GM12865 (cell line): ENCODE measurements at places on chromosomes 3 and 15.

DNA sequence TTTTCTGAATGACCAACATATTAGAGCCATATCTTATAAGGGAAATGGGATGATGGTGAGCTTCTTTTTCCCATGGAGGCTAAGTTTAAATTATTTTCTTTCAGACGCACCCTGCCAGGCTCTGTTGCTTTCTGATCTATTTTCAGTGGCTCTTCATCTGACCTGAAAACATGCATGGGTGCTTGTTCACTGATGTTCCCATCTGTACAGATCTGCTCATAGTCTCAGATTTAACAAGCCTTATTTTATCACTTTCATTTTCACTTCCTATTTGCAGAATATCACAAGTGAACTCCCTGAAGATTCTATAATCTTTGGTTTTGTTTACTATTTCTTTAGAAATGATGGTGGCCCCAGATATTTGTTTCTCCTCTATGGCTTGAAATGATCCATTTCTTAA is 31.1 kb upstream of the SUCLG2 start:
- DNase-seq, result peak; percentile 83

GRCh38 chr3:33439546-33440327 is 468 bp downstream of the UBP1 start:
- peak; percentile 63 for DNase-seq

- no peak for DNase-seq
These were observed 15.7 kb downstream of the CIDEC start for GRCh38 chr3:9864200-9864927.

DNA sequence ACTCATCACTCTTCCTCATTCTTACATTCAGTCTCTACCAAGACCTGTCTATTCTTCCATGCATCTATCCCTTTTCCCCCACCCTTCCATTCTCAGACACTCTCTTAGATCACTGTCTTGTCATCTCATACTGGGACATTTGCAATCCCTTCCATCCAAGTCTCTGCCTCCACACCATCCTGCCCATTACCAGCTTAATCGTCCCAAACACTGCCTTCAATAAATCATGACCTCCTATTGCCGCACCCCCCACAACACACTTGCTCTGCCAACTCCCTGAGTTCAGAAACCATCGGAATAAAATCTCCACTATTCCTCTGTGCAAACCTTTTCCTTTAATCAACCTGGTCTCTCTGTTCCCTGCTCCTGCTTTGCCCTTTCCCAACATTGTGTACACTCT is 18.9 kb downstream of the MYH15 start:
- DNase-seq, result no peak

DNA sequence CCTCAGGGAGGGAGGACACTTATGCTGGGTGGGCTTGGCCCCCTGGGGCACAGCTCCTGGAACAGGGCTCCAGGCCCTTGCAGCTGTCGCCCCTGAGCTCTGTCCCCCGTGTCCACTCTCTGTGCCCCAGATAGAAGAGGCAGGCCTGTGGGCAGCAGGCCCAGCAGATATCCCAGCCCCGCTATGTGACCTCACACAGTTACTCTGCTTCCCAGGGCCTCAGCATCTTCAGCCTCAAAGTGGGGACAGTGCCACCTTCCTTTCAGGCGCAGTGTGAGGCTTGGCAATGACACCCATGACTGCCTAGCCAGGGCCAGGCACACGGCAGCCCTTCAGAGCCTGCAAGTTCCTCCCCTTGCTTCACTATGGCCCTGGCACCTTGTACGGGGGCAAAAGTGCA is 98.4 kb downstream of the IQSEC1 start:
- no peak for DNase-seq

DNA sequence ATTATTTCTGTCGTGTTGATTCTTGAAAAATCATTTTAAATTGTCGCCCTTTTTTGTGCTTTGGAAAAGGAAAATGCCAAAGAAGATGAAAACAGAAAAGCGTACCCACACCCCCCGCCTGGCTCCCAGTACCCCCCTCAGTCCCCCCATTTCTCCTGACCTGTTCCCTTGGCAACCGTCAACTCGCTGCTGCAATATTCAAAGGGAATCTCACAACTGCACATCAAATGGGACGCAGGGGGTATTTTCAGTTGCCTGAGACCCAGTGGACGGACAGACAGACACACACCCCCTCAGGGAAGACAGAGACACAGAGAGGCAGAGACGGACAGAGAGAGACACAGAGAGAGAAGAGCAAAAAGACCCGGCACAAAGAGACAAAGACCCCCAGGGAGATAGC is 83.5 kb upstream of the PRR20G start:
- no peak for DNase-seq

GRCh38 chr15:62059108-62059815 is 985 bp downstream of the VPS13C start:
- peak; percentile 34 for DNase-seq

GRCh38 chr3:101182734-101183133 is 137.6 kb downstream of the IMPG2 start:
- DNase-seq, result no peak

DNA sequence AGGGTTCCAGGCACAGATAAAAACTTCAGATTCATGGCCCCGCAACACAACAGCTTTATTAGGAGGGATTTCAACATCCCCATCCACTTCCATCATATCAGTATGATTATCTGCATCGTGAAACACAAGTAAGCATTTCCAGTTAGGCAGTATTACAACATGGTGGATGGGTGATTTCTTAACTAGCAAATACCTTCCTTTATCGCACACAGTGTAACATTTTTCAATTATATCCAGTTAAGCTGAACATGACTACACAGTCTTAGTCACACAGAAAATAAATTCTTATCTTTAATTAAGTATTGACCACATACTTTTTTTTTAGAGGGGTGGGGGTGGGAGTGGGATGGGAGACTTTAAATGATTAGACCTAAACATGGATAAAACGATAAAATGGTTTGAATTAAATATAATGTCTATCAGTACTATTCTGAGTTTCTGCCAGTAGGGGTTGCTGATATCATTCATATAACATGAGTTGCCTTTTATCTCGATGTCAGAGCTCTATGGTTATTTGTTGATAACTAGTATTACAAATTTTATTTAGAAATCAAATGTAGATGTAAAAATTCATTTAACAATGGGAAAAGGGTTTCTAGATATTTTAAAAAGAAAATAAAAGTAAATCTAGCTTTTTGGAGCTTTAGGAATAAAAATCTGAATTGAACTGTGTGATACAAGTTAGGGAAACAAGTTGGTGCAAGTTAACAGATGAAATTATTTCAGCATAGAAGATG is 146.6 kb downstream of the TBL1XR1 start:
- peak; percentile 50 for DNase-seq

DNA sequence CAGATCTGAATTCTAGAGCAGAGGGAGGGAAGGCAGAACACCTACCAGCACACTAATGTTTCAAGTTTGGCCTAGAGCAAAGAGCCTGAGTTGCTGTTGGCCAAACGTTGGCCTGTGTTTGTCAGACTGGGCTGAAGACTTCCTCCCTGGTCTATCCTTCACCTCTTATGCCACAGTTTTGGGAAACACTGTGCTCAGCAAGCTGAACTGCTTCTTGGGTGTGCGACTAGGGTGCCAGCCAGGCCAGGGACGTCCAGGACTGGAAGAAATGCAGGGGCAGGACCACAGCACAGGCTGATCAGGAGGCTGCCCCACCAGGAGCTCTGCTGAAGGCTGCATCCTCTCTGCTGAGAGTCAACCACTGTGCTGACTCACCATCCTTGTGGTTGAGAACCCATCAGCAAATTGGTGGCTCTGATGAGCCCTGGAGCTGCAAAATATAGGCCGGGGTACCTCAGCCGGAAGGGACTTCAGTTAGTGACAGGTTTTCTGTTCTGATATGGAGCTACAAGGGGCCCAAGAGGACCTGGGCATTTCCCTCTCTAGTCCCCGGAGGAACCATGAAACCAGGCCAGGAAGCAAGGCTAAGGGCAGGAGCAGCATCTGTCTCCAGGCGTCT is 131.6 kb upstream of the RASGRP1 start:
- peak; percentile 77 for DNase-seq

- DNase-seq, result no peak
These were observed 21.3 kb downstream of the EFCC1 start for GRCh38 chr3:129022114-129023007.

DNA sequence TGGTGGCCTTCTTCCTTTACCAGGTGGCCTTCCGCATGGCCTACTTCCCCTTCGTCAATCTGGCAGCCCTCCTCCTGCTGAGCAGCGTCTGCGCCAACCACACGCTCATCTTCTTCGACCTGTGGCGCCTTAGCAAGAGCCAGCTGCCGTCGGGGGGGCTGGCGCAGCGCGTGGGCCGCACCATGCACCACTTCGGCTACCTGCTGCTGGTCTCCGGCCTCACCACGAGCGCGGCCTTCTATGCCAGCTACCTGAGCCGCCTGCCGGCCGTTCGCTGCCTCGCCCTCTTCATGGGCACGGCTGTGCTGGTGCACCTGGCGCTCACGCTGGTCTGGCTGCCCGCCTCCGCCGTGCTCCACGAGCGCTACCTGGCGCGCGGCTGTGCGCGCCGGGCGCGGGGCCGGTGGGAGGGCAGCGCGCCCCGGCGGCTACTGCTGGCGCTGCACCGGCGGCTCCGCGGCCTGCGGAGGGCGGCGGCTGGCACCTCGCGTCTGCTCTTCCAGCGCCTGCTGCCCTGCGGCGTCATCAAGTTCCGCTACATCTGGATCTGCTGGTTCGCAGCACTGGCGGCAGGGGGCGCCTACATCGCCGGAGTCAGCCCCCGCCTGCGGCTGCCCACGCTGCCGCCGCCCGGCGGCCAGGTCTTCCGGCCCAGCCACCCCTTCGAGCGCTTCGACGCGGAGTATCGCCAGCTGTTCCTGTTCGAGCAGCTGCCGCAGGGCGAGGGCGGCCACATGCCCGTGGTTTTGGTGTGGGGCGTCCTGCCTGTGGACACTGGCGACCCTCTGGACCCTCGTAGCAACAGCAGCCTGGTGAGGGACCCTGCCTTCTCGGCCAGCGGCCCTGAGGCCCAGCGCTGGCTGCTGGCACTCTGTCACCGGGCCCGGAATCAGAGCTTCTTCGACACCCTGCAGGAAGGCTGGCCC is 9.9 kb downstream of the DISP2 start:
- peak; percentile 93 for DNase-seq

- peak; percentile 81 for DNase-seq
These were observed 59.4 kb upstream of the IMPG2 start for GRCh38 chr3:101379658-101380376.

GRCh38 chr3:117489663-117490079 is 780.1 kb downstream of the TUSC7 start:
- no peak for DNase-seq

GRCh38 chr3:127734754-127735473 is 62.2 kb downstream of the ABTB1 start:
- peak; percentile 43 for DNase-seq

GRCh38 chr15:58559904-58560588 is 128.3 kb downstream of the LIPC start:
- no peak for DNase-seq

GRCh38 chr3:129688271-129688895 is 81.9 kb upstream of the PLXND1 start:
- no peak for DNase-seq

DNA sequence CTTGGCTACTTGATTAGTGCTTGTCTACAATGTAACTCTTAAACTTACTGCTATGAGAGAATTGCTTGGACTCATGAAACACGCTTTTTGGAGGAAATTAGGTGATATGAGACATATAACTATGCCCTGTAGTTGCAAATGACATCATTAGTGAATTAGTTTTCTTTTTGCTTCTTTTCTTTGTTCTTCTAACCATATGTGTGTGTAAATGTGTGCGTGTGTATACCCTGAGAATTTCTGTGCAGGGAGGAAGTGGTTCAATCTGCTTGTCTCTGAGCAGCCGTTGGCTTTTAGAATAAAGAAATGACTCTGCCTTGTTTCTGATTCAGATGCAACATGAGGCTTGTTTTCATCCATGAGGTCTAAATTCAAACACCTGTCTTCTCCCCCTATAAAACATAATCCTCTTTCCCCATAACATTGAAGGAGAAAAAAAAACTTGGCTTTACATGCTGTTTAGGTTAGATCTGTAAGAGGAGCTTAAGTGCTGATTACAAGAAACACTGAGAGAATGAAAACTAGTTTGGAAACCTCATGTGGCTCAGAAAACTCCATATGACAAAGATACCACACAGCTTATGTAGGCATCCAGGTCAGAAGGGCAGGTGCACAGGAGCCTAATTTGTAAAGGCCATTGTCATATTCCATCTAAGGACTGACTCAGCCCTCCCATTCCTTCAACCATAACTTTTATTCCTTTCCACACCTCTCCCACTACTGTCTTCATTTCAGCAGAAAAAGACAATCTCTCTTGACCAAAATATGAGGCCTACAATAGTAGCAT is 30.5 kb upstream of the BLM start:
- DNase-seq, result peak; percentile 95

GRCh38 chr3:56783644-56784447 is 17.9 kb downstream of the ARHGEF3 start:
- peak; percentile 95 for DNase-seq

GRCh38 chr3:154148541-154148940 is 27.4 kb downstream of the ARHGEF26 start:
- DNase-seq, result no peak

DNA sequence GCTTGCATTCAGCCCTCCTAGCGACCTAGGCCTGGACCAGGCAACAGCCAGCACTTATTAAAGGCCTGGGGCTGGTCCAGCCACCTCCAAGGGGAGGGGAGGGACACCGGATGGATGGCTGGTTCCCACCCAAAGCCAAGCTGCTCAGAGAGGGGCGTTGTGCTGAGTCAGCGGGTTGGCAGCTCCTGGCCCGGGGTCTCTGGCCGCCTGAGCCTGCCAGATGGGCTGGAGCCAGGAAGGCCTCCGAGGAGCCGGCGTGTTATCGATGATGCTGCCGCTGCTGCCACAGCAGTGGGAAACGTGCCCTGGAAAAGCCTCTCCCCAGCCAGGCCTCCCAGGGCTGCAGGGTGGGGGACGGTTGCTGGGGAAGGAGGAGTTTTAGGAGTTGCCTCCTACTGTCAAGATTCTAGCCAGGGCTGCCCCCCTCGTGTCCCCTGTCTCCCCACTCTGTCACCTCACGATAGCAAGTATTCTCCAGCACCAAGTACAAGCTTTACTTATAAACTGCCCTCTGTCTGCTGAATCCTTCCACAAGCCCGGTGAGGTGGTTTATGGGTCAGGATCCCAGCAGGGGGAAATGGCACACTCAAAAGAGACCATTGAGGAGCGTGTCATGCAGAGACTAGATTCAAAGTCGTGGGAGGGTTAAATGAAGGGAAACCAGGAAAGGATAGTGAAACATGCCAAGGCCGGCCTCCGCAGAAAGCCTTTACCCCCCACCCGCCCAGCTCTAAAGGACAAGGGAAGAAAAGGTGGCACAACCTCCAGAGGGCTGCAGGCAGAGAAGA is 43.2 kb upstream of the TSEN2 start:
- DNase-seq, result no peak

GRCh38 chr3:194287977-194288706 is 63.0 kb downstream of the CPN2 start:
- no peak for DNase-seq

- DNase-seq, result peak; percentile 48
These were observed 246.5 kb downstream of the ROBO1 start for GRCh38 chr3:79521221-79521848.

DNA sequence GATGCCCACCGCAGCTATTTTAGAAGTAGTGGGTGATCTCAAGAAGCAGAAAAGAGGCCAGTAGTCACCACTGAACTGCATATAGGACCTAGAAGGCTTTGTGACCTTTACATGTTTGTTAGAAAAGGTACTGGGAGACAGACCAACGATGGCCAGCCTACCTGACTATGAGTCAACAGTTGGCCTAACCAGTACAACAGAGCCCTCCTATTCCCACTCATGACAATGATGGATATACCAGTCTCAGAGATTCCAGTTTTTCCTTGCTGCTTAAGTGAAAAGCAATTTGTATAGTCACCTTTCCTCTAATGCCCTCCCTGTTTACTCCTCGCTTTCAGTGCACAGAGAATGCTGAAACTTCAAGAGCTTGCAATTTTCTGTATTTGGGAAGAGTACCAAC is 86.6 kb upstream of the PPIB start:
- no peak for DNase-seq
